ENCODE measurements at places on chromosomes 1 and 21. TPM values are rescaled to one million over a fixed set of nuclear protein-coding genes. Genes with fewer than 3 reads are reported as not detected.

DNA sequence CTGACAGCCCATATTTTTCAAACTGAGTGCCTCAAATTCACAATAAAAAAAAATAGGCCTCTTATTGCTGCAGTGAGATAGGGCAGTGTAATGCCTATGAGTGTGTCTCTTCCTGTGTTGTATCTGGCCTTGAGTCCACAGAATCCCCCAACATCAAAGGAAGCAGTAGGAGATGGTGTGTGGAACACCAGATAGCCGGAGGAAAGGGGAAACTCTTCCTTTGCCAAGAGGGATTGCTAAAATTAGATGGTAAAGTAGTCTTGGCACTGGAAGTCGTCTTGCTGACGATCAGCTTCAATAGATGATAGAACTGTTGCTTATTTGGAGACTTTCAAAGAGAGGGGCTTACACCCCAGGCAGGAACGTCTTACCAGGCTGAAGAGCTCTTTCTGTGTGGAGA is 51.8 kb downstream of the RUNX1 start:
- no peak overlapping the region for H3K27ac ChIP-seq
- H3K27me3 ChIP-seq, result no peaks in the 10 kb centered on the region
- peaks cover 6% of the 10 kb centered on the region for H3K4me1 ChIP-seq
- no peaks in the 10 kb centered on the region for H3K36me3 ChIP-seq
- no peak for DNase-seq

Gene BEND5
- total RNA-seq, result 9.1 TPM

Gene RNASEL
- total RNA-seq, result 10.4 TPM

DNA sequence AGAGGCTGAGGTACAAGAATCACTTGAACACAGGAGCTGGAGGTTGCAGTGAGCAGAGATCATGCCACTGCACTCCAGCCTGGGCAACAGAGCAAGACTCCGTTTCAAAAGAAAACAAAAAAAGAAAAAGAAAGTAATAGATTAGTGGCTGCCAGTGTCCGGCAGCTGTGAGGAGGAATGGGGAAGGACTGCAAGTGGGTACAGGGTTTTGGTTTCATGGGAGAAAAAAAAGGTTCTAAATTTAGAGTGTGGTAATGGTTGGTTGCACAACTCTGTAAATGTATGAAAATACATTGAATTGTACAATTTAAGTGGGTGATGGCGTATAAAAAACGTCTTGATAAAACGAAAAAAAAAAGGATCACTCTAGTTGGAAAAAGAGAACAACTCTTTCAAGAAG is 6.7 kb downstream of the TAF1A start:
- H3K36me3 ChIP-seq, result peaks cover 12% of the 10 kb centered on the region
- H3K4me3 ChIP-seq, result no peak overlapping the region
- H3K4me1 ChIP-seq, result no peaks in the 10 kb centered on the region
- H3K27ac ChIP-seq, result no peak overlapping the region

DNA sequence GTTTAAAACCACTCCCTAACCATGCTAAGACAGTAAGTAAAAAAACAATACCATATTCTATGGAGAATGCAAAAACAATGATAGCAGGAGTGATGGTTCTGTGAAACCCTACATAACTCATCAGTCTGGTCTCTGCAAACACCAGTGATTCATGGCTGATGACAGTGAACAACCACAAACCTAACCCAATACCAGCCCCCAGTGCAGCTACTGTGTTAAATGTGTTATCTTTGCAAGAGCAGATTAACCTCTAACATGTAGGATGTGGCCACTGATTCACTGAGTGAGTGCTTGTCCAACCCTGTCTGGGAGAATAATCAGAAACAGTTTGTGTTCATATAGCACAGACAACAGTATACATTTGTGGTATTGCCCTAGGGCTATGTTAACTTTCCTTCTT is 100.2 kb upstream of the COG2 start:
- no peaks in the 10 kb centered on the region for H3K27me3 ChIP-seq
- no peak overlapping the region for H3K4me3 ChIP-seq
- no peak overlapping the region for H3K27ac ChIP-seq
- H3K36me3 ChIP-seq, result no peaks in the 10 kb centered on the region

Gene HNRNPCL1
- total RNA-seq, result not detected

DNA sequence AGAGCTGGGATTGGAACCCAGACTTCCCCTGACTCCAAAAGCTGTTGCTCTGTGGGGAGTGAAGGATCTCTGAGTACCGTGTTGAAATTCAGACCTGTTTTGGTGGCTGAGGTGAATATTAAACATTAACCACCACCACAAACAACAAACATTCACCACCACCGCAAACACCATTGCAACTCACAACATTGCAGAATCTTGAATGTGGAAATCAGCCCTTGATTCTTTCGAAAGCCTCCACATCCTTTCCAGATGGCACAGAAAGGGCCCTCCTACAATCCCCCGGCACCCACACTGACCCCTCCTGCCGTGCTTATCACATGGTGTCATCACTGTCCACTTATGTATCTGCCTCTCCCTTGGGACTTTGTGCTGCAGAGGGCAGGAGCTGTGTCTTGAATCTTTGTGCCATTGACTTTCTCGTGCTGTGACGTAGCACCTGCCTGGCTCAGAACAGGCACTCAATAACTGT is 1.4 kb downstream of the CDA start:
- H3K27me3 ChIP-seq, result peaks cover 24% of the 10 kb centered on the region
- H3K4me3 ChIP-seq, result no peak overlapping the region
- H3K27ac ChIP-seq, result no peak overlapping the region
- no peaks in the 10 kb centered on the region for H3K36me3 ChIP-seq

DNA sequence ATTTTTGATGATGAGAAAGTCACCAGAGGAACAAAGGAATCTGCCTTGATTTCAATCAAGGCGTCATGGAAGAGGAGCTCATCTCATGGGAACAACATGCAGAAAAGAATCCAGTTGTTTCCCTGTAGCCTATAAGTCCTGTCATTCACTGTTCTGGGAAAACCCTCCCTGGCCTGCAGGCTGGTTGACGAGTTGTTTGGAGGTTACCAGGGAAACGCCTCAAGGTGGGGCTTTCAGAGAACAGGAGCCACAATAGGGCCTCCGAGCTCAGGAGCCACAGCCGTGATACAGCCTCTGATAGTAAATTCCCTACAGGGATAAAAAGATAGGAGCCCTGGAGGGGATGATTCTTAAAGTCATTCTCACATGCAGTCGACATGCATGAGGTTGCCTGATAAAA is 135.2 kb downstream of the PSMG1 start:
- DNase-seq, result no peak
- H3K36me3 ChIP-seq, result no peaks in the 10 kb centered on the region

Gene BRINP2
- 8.2 TPM for total RNA-seq

- no peak overlapping the region for H3K4me3 ChIP-seq
- peaks cover 9% of the 10 kb centered on the region for H3K4me1 ChIP-seq
- peaks cover 14% of the 10 kb centered on the region for H3K27me3 ChIP-seq
- no peaks in the 10 kb centered on the region for H3K36me3 ChIP-seq
- DNase-seq, result no peak
These were observed 62.6 kb upstream of the CLDN14 start for GRCh38 chr21:36542312-36543101.

DNA sequence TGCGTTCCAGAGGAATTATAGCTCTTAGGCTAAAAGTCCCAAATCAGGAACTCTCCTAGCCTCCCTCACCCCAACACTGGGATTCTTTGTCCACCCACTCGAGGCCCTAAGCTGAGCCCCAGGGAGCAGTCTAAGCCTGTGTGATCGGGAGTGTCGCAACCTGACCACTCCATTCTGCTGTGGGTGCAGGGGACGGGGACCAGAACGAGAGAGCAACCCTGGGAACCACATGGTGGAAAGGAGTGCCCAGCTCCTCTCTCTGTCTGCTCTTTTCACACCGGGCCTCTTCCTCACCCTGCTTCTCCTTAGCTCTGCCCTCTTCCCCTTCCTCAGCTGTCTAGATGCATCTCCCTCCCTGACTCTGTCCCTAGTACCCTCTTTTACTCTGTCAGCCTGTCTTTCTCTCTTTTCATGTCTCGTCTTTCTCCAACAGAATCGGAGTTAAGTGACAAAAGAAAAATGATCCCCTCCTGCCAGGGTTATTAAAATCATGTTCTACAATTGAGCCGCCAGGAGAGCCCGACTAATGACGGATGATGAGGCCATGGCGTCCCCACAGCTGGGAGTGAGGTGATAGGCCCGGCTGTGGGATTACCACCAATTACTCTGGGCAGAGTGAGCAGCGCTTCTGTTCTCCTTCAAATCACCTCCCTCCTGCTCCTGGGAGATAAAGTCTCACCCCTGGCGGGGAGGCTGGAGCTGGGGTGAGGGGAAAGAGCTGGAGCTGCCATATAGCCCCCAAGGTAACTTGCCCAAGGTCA is 34.5 kb upstream of the CSF3R start:
- H3K36me3 ChIP-seq, result no peaks in the 10 kb centered on the region
- H3K27me3 ChIP-seq, result no peaks in the 10 kb centered on the region
- H3K27ac ChIP-seq, result no peak overlapping the region
- H3K4me3 ChIP-seq, result no peak overlapping the region

DNA sequence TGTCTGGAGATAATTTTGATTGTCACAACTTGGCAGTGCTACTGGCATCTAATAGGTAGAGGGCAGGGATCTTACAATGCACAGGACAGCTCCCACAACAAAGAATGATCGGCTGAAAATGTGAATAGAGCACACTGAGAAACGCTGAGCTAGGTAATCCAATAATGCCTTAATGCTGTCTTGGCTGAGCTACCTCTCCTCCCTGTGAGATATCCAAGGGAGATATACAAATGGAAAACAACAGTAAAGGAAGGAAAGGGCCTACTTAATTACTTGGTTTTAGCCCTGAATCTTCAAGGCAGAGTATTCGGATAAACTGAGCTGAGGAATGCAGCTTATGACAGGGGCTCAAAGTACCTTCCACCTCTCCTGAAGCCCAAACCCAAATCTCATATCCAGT is 2.9 kb downstream of the DNASE2B start:
- no peaks in the 10 kb centered on the region for H3K36me3 ChIP-seq
- no peak overlapping the region for H3K27ac ChIP-seq
- DNase-seq, result no peak

Gene KRTAP11-1
- not detected for total RNA-seq

DNA sequence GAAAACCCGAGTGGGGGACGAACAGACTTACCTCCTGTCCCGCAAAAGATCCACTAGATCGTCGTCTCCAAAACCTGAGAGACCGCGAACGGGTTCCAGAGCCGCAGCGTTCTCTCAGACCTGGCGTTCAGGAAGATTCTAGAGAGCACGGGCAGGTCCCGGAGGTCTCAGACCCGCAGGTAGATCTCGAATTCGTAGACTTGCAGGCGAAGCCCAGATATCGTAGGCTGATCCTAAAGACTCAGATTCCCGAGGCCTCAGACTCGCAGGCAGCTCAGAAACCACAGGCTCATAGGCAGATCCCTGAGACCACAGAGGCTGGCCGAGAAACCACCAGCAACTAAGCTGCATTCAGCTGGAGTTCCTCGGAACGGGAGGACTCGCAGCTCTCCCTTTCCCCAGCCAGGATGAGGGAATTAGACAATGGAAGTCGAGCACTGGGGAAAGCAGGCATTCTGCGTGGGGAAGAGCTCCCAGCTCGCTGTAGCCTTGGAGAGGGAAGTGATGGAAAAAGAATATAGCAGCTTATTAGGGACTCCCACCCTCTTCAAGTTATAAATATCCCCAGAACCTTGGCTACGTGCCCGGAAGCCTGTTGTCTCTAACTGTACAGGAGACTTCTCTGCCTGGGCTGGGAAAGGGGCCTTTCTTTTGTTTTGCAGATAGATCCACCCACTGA is at the start of gene ZNF436:
ZNF436 (minus strand) TSS at position 502 of the 679 bp plus-strand sequence. CDS start 1,831 bp downstream, outside the sequence.
- peaks cover 6% of the 10 kb centered on the region for H3K36me3 ChIP-seq
- no peaks in the 10 kb centered on the region for H3K27me3 ChIP-seq
- DNase-seq, result peak; percentile 94
- H3K4me3 ChIP-seq, result peak within 1 kb of the TSS; percentile 98
- peak within 1 kb of the TSS; percentile 99 for H3K27ac ChIP-seq
- H3K4me1 ChIP-seq, result peaks cover 43% of the 10 kb centered on the region

Gene PRAMEF1
- total RNA-seq, result not detected

Gene PCBP3
- 14.3 TPM for total RNA-seq

GRCh38 chr1:21668232-21668950 is 766 bp downstream of the RAP1GAP start:
- no peak for DNase-seq
- peaks cover 24% of the 10 kb centered on the region for H3K27me3 ChIP-seq
- no peak overlapping the region for H3K27ac ChIP-seq
- peaks cover 16% of the 10 kb centered on the region for H3K36me3 ChIP-seq

Gene ARHGEF16
- 2.6 TPM for total RNA-seq

GRCh38 chr1:168340781-168341482 is 60.3 kb downstream of the TBX19 start:
- no peaks in the 10 kb centered on the region for H3K36me3 ChIP-seq
- no peaks in the 10 kb centered on the region for H3K27me3 ChIP-seq
- DNase-seq, result no peak
- H3K27ac ChIP-seq, result no peak overlapping the region
- no peak overlapping the region for H3K4me3 ChIP-seq
- H3K4me1 ChIP-seq, result peaks cover 4% of the 10 kb centered on the region

GRCh38 chr21:14353231-14353630 is 29.7 kb downstream of the HSPA13 start:
- no peaks in the 10 kb centered on the region for H3K4me1 ChIP-seq
- no peaks in the 10 kb centered on the region for H3K36me3 ChIP-seq
- H3K27ac ChIP-seq, result no peak overlapping the region

Gene HFM1
- 9.1 TPM for total RNA-seq

- H3K4me3 ChIP-seq, result no peak overlapping the region
- H3K36me3 ChIP-seq, result no peaks in the 10 kb centered on the region
- no peaks in the 10 kb centered on the region for H3K27me3 ChIP-seq
- H3K4me1 ChIP-seq, result no peaks in the 10 kb centered on the region
These were observed 55.4 kb upstream of the CCDC190 start for GRCh38 chr1:162916407-162916806.

DNA sequence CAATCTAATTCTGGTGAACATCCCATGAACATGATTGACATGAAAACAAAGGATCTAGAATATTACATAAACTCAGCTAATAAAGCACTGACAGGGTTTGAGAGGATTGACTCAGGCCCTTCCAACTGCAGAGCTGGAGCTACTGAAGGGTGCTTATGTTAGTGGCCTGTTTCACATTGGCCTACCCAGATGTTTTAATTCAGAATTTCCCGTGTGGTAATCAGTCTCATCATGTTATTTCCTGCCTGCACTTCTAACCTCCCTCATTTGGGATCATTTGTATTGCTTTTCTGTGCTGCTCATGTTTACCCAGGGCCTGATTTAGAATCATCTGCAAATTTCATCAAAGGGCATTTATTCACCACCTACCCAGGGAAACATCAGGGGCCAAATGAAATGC is 270.3 kb downstream of the PLPP3 start:
- H3K36me3 ChIP-seq, result no peaks in the 10 kb centered on the region
- no peaks in the 10 kb centered on the region for H3K4me1 ChIP-seq
- no peak overlapping the region for H3K4me3 ChIP-seq
- H3K27me3 ChIP-seq, result no peaks in the 10 kb centered on the region
- no peak overlapping the region for H3K27ac ChIP-seq

- no peaks in the 10 kb centered on the region for H3K27me3 ChIP-seq
- peak overlapping the region; percentile 19 for H3K27ac ChIP-seq
- H3K36me3 ChIP-seq, result no peaks in the 10 kb centered on the region
- H3K4me3 ChIP-seq, result no peak overlapping the region
- DNase-seq, result peak; percentile 75
These were observed 42.5 kb downstream of the NEK2 start for GRCh38 chr1:211632808-211633523.

Gene RNF186
- total RNA-seq, result not detected

GRCh38 chr21:44891631-44892031 is 18.1 kb upstream of the PTTG1IP start:
- H3K27me3 ChIP-seq, result no peaks in the 10 kb centered on the region
- H3K4me1 ChIP-seq, result peaks cover 2% of the 10 kb centered on the region
- DNase-seq, result no peak
- no peaks in the 10 kb centered on the region for H3K36me3 ChIP-seq

GRCh38 chr1:15331734-15332133 is 78.0 kb upstream of the EFHD2 start:
- DNase-seq, result no peak
- no peak overlapping the region for H3K4me3 ChIP-seq
- H3K27ac ChIP-seq, result no peak overlapping the region
- no peaks in the 10 kb centered on the region for H3K36me3 ChIP-seq
